Stimulated activated CD4-positive, alpha-beta T cell treated with anti-CD3 and anti-CD28 coated beads, TNF-alpha, amount 100 ng/mL, for 1 hour (primary cell): ENCODE measurements at places on chromosomes 2 and 18.
A peak's percentile ranks its signal among the peaks of the same experiment; 100 is the strongest.

DNA sequence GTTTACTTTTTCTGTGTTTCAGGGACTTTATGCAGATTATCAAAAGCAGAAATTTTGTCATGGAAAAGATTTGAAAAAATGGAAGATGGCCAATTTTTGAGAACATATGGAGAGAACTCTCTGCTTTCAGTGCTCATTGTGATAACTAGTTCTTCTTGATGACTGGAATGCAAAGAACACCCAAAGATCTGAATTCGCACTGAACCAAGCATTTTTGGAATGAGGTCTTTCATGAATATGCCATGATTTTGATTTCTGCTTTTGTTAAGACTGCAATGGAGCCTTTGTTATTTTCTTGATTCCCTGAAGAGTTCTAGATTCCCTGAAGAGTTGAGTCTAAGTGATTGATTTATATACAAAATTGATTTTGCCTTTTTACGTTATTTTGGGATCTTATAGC lies 124.1 kb downstream of the FMNL2 start:
- DNase-seq: no peak

DNA sequence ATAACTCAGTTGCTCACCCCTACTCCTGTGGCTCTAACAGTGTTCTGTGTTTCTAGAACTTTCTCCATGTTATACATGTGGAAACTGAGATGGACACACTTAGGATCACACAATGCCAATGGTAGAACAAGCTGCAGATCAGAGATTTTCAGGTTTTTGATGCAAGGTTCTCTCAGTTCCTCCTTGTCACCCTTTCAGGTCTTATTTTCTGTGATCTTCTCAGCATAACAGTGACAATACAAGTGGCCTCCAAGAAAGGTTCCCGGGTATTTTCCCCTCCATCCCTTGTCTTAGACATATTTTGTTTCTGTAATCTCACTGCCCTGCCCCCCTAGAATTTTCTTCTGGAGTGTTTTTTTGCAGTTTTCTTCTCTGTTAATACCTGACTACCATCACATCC lies 6.2 kb upstream of the MGAT5 start:
- DNase-seq: no peak

GRCh38 chr2:120601566-120601965 lies 134.1 kb upstream of the GLI2 start:
- DNase-seq: no peak

GRCh38 chr2:24920809-24921441 lies 888 bp upstream of the ADCY3 start:
- DNase-seq: no peak

DNA sequence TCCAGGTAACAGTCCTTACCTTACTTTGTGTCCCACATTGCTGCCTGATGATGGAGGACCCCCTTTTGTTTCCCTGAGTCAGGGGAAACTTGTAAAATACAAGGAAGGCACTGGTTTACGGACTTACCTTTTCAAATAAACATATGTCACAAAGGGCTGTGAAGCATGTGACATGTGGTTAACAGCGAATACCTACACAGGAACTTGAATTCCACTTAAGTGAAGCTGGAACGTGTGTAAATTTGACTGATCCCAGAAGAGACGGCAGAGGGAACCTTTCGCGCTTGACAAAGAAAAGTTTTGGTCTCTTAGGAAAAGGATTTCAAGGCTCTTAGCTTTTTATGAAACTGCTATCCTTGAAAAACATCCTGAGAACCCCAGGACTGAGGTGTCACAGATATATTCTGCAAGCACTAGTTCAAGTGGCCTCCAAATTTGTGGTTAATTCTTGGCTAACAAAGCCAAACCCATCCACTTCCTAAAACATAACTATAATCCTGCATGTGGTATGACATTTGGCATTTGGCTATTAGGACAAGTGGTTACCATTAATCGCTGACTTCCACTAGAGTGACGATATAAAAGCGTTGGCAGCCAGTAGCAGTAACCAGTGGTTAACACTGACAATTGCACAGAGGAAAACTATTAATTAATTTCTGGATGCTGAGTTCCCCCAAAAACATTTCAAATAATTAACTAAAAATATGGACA lies 55.6 kb downstream of the ITGB6 start:
- no peak for DNase-seq

- DNase-seq: no peak
Measured at GRCh38 chr2:19786408-19787058, 115.2 kb downstream of the TTC32 start.

DNA sequence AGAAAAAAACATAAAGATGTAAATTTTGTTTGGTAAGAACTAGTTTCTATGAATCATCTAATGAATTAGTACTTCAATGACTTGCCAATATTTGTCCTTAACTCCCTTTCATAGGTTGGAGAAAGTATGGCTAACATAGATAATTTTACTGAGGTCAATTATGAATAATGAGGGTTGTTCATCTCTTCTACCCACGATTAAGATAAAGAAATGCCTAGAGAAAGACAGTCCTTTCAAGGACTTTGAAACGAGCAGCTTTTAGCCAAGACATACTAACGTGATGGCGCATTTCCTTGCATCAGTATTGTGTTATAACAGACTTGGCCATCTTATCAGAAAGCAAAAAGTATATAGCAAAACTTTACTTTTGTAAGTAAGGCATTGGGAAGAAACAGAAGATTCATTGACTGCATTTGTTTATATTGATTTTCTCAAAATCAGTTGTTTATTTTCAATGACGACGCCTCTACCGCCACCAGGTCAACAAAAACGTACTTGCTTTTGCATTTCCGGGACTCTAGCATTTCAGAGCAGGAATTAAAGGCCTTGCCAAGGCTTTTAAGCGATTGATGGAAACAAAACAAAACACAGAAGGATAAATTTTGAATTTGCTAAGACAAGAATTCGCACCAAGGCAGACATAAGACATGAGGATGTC lies 961 bp downstream of the RBM43 start:
- no peak for DNase-seq

GRCh38 chr18:623761-624620 lies 27.2 kb downstream of the CLUL1 start:
- DNase-seq: peak; percentile 5

- DNase-seq: no peak
Measured at GRCh38 chr2:120660771-120661459, 74.8 kb upstream of the GLI2 start.

- DNase-seq: no peak
Measured at GRCh38 chr2:207008105-207008990, 69.0 kb downstream of the CPO start.

DNA sequence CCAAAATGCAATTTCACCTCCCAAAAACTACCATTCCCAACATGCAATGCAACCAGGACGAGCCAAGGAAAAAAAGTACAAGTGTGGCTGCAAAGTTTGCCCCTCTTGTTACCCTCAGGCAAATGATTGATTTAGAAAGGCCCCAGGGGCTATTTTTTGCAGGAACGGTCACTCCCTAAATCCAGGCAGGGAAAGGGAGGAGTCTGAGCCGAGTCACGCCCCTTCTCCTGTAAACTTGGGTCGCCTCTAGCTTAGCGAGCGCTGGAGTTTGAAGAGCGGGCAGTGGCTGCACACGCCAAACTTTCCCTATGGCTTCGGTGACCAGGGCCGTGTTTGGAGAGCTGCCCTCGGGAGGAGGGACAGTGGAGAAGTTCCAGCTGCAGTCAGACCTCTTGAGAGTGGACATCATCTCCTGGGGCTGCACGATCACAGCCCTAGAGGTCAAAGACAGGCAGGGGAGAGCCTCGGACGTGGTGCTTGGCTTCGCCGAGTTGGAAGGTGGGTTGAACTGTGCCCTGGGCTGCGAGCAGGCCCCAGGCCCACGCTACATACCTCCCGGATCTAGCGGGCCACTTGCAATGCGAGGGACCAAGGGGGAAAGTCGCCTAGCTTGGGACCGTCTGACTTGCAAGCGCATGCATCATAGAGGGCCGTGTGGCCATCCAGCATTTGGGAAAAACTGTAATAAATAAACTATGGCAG lies at the start of gene GALM:
TSS of gene GALM (plus strand) at position 261 of the 702 bp plus-strand sequence. CDS start at position 309, 48 bp downstream.
- no peak for DNase-seq

GRCh38 chr2:160267022-160267421 lies 67.0 kb upstream of the ITGB6 start:
- no peak for DNase-seq

GRCh38 chr2:29796446-29796845 lies 124.9 kb downstream of the ALK start:
- DNase-seq: no peak

DNA sequence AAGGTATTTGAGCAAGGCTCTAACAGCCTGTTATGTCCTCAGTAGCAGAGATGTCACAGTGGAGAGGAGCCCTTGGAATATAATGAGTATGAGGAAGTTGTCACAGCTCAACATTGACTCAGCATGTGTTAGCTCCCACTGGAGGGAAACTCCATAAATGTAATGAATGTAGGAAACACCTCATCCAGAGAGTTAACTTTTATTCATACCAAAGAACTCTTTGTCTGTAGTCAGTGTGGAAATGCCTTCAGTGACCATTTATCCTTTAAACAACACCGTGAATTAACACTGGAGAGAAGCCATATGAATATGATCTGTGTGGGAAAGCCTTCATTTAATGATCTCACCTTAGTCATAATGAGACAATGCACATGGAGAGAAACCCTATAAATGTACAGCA lies 59.7 kb downstream of the CYP1B1 start:
- no peak for DNase-seq

DNA sequence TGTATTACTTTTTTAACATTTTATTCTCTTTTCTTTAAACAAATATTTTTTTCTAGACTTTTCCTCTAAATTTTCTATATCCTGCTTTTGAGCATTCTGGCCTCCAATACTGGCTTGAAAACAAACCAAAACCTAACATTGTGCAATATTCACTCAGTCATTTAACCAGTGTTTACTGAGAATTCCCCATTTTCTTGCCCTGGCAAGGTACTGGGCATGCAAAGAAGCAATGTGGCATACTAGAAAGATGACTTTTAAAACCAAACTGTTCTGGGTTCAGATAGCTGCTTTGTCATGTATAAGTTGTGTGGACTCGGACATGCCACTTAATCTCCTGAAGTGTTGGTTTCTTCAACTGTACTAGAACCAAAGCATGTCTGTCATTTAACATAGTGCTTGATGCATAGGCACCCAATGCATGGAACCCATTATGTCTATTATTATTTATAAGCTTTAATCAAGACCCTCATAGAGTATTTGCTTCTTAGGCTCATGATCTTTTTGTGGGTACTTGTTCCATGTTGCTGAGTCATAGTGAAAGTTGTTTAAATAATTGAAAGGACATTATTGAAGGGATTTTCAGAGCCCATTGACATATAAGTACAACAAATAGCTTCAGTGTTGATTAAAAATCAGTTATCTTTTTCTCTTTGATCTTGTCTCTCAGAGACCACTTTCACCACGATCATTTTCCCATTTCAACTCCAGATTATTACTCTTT lies 185.4 kb upstream of the OSR1 start:
- DNase-seq: no peak

GRCh38 chr2:98637401-98638147 lies 29.2 kb downstream of the UNC50 start:
- DNase-seq: peak; percentile 15

- DNase-seq: no peak
Measured at GRCh38 chr2:230430957-230431910, 15.2 kb downstream of the SP100 start.

- no peak for DNase-seq
Measured at GRCh38 chr2:120983344-120983743, 247.7 kb downstream of the GLI2 start.

DNA sequence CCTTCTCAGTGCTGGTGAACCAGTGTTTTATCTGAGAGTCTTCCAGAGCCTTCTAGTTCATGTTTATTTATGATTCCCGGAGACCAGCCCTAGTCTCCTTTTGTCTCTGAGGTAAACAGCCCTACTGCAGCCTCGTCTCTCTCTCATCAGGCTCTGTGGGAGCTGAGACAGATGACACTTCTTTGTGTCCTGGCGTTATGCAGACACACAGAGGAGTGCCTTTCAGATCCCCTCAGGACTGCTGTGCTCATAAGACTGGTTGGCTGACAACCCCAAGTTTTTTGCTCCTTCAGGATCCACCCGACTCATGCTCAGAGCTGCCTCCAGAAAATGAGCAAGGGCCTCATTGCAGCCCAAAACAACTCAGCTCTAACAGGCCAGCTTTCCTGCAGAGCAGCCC lies 523.8 kb upstream of the SPHKAP start:
- DNase-seq: no peak

GRCh38 chr18:59952283-59953007 lies 52.6 kb downstream of the PMAIP1 start:
- no peak for DNase-seq

DNA sequence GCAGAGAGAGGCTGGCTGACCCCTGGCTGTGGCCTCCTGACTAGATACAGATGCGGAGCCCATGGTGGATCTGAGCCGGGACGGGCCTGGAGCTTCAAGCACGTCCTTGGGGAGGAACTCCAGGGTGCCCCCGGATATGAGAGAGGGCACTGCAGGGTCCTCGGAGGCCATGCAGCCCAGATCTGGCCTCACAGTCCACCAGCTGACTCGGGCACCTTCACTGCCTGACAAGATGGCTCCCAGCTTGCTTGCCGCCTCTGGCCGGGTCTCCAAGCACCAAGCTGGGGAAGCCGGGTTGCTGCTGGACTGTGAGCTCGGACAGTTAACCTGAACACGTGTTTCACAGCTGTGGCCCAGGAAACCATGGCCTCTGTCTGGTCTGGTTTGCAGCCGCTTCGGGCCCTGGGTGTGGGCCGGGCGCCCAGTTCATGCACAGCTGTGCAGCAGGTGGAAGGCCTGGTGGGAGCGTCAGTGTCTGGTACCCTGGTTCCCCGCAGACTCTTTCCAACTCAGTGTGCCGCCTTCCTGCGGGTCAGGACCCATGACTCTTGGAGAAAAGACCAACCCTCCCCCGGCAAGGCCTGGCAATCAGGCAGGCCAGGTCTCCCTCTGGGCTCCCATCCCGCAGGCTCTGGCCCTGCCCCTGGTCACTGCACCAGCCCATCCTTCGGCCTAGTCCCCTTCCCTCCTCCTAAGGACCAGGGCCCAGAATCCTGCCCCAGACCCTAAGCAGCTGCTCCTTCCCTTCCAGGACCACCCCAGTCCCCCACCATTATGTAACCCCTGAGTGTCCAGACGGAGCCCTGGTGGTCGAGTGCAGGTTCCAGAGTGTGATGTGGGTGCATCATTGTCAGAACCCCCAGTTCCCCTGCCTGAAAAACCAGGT lies 74.6 kb upstream of the OTOS start:
- no peak for DNase-seq

DNA sequence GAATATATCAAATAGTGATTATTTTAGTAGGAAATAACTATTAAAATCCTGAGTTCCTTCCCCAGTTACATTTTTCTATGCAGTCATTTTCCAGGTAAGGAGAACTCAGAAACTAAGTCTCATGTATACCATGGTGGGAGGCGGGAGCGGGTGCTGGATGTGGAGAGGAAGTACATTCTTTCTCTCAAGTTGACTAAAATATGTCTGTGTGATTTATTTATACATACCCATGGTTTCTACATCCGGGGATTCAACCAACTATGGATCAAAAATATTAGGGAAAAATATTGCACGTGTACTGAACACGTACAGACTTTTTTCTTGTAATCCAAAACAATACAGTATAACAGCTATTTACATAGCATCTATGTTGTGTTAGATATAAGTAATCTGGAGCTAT lies 6.8 kb downstream of the ZCCHC2 start:
- no peak for DNase-seq

DNA sequence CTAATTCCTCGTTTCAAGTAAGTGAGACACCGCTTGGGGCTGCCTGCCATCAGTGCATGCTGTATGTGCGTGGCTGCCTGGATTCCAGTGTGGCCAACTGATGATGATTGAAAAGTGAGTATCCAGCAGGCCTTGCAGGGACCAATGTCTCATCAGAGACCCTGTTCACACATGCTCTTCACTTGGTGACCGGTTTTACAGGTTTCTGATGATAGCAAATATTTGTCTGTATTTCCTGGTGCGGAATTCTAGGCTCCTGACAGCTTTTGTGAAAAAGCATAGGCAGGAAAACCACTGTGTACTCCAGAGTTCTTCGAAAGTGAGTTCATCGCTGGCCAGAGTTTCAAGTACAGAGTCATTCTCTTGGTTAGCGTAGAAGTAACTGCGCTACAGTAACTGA lies 13.8 kb upstream of the YWHAQ start:
- no peak for DNase-seq
